ENCODE measurements at places on chromosomes 6 and 20. TPM values are rescaled to one million over a fixed set of nuclear protein-coding genes. Genes with fewer than 3 reads are reported as not detected.
A peak's percentile ranks its signal among the peaks of the same experiment; 100 is the strongest.

Gene TCP11
- not detected for polyA plus RNA-seq

Gene FAM83D
- 0.82 TPM for polyA plus RNA-seq

Gene PREP
- polyA plus RNA-seq = 51.1 TPM

Gene LINC00237
- polyA plus RNA-seq = not detected

GRCh38 chr6:129766959-129767728 lies 57.2 kb upstream of the ARHGAP18 start:
- DNase-seq = peak; percentile 56

GRCh38 chr6:155717374-155717773 lies 261.7 kb upstream of the NOX3 start:
- no peak for DNase-seq

DNA sequence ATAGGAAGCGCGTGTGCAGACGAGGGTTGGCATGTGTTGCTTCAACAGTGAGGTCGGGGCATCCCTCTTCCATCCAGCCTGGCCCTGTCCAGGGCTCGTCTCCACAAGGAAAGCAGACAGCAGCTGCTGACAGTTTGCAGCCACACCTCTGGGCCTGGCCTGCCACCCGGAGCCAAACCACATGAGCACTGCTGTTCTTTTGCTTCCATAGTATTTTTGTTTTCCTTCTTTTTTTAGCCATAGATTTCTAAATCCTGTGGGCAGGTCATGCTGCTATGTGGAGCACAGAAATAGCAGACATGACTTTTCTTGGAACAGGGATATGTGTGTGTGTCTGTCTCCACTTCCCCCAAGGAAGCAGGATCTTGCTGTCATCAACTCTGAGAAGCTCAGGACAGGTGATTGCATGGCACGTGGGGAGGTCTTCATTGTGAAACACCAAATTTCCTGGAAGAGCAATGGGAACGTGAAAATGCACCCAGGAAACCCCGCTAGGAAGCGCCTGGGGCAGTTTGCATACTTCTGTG lies 167.4 kb downstream of the DTNBP1 start:
- DNase-seq = no peak

DNA sequence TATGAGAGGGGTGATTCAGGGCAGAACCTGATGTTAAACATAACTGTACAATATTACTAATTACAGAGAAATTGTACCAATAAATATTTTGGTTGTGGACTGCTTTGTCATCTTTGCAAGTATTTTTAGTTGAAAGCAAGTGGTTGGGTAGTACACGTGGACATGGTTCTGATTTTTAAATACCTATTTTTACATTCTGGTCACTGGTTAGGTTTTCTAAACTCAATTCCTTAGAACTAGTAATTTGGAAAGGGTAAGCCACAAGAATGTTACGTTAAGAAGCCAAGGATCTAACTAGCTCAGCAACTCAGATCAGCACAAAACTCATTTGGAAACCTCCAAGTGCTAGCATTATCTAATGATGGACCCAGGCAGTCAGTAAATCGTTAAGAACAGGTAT lies 2.7 kb downstream of the EPB41L2 start:
- DNase-seq = no peak

- DNase-seq = no peak
Measured at GRCh38 chr6:135503703-135504475, 6.3 kb upstream of the AHI1 start.

DNA sequence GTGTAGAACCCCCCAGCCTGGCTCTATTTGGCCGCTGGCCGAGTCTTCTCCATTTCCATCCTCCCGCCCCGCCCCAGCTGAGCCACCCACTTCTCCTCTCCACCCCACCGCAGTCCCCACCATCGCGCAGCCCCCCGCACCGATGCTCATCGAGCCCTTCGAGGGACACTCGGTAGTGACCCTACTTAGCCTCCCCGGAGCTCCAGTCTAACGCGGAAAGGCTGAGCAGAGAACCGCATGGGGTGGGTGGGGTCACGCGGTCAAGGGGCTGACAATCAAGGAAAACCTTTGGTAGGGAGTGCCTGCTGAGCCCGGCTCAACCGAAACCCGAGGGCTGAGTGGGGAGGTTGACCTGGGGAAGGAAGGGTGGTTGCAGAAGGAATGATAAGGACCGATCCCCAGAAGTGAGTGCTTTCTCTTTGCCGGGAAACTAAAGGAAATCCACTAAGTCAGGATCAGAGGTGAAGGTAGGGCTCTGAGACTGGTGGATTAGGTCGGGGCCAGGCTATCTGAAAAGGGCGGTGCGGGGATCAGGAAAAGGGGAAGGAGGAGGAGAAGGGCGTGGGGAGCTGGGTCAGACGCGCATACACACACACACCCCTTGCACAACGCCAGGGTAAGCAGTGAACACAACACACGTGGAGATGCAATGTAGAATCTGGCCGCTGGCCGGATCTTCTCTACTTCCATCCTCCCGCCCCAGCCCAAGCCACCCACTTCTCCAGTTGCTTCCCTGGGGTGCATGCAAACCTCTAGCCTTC lies 49.8 kb downstream of the CPXM1 start:
- DNase-seq = no peak

DNA sequence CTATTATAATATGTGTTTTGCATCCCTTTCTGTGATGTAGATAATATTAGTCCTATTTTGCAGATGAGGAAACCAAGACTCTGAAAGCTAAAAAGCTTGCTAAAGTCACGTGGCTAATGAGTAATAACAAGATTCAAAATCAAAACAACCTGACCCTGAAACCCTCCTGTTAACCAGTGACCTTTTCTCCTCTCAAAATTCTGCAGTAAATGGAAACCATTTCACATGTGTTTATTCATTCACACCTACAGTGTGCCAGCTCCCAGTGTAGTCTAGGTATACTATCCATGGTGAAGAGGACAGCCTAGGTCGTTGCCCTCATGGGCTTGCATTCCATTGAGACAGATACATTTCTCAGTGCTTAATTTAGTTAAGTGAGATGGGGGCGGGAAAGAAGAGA lies 30.6 kb upstream of the PHACTR2 start:
- DNase-seq = no peak

Measured in naive thymus-derived CD4-positive, alpha-beta T cell (primary cell).